ENCODE measurements at places on chromosomes 4 and X.

GRCh38 chr4:143282211-143282707, 54.4 kb upstream of the GAB1 start:
- no peak for DNase-seq

DNA sequence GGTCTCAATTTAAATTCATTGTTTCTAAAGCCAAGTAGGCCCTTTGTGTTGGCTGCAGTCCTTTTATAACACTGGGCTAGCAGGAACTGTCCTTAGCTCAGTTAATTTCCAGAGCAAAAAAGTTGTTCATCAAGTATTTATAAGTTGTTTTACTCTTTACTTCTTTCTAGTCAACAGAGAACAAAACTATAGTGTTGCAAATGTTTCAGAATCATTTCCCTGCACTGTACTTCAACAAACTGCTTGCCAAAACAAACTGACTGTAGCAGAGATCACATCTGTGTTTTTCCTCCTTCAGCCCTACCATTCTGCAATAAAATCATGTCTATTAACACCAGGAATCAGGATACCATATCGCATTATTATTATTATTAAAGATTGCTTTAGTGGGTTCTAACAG, 168.5 kb upstream of the SH3RF1 start:
- no peak for DNase-seq

DNA sequence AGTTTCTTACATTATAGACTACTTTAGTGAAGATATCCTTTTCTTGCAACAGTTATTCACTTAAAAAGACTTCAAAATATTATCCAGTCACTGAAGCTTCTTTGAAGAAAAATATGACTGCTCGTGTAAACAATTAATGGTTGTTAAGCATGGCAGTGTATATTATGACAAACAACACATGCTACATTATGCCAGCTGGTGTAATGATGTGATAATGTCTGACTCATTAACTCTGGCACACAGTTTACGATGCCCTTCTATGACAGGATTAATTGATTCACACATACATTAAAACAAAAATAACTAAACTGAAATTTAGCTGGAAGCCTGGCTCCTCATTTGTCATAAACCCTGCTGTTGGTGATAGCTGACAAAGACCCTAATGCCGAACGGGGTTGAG, 22.4 kb downstream of the GK2 start:
- DNase-seq: no peak

DNA sequence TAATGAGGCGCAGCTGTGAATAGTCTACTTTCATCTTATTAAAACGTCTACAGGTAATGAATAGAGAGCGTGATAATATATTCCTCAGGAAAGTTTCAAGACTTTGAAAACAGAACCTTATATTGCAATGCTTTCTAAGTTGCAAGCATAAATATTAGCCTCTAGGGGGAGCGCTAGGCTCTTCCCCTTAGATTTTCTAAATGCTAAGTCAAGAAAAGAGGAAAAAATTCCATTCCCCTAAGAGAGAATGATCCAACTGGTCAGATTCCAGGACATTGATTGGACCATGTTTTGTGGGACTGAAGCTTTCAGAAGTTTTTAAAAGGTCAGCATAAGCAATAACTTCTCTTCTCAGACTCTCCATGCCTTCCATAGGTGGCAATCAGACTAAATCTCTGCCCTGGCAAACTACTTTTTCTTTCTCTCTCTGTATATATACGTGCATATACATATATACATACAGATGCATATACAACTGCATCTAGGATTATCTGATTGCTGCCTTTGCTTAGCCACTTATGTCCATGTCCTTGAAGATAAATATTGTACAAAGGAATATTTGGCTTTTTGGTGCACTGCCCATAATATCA, 492.9 kb downstream of the INPP4B start:
- no peak for DNase-seq

DNA sequence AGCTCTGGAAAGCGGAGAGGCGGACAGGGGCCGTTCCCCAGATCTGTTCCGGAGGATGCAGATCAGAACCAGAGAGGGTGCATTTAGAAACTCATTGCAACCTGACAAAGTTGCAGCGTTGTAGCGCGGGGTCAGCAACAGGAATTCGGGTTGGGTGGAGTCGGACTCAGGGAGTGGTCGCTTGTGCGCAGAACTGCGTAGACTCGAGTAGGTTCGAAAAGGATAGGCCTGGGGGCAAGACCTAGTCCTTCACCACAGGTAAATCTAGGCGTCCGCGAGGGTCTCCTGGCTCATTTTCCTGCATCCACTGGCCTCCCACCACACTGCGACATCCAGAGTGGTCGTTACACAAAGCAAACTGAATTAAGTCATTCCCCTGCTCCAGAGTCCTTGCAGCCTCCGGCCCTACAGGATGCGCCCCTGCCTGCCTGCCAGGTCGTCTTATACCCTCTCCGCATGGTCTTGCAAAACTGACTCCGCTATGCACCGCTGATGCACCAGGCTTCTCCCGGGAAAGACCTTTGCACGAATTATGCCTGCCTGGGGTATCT, 4.7 kb upstream of the ZNF518B start:
- no peak for DNase-seq

DNA sequence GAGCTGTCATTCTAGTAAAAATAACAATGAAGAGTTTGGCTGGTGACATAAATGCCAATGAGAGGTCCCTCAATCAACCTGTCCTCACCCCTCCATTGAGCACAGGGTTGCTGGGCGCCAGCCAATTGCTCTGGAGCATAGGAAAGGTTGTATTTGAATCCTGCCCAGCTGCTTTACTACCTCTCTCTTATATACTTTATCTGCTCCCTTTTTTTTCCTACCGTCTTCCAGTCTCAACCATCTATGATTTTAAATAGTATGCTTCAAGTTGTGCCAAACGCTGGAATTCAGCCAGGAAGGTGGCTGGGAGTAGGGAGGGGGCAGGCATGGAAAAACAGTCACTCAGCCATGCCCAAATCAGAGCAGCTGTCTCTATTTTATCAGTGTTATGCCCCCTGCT, 153.8 kb downstream of the NR3C2 start:
- no peak for DNase-seq

DNA sequence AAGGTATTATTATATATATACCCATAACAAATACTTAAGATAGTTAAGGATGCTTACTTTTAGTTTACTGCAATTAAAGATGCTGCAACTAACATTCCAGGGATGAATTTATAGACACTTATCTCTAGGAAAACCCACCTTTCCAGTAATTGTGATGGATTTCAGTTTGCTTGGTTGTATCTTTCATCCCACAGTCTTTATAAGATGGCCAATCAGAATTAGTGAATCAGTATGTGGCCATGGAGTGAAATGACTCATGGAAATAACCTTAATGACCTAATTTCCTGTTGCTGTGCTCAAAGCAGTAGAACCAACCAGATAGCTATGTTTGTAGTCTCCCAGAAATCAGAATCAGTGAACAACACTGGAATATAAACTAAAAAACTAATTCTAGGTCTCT, 26.4 kb downstream of the MOSPD2 start:
- DNase-seq: no peak

DNA sequence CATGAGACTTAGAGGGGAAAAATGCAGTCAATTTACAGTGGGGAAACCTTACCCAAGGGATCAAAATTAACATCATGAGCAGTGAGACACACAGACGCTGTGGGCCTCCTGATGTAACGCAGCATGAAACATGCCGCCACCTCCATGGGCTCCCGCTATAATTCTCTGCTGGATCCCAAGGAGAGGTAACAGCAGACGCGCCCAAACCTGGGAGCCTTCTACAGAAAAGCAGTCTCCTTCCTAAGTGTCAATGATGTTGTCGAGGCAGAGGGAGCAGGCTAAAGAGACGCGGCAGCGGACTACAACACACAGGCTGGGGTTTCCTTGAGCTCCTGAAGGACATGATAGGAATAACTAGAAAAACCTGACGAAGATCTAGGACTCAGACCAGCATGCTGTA, 142.3 kb downstream of the AFAP1 start:
- DNase-seq: no peak

GRCh38 chr4:176406736-176407135, 87.0 kb downstream of the SPCS3 start:
- DNase-seq: no peak

DNA sequence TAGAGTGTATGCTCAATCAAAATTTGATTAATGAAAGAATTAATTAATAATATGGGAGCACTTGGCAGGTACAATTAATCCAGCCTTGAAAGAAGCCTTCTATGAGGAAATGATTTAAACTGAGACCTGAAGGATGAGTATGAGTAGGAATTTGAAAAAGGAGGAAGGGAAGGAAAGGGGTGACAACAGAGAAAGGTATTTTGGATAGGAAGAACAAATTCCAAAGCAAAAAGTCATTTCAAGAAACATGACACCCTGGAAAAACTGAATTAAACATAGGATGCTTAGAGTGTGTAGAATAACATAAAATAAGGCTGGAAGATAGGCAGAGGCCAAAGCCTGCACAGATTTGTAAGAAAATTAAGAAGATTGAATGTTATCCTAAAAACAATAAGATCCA, 29.6 kb downstream of the PHOX2B start:
- no peak for DNase-seq

GRCh38 chrX:86421771-86422170, 273.5 kb downstream of the DACH2 start:
- DNase-seq: no peak

DNA sequence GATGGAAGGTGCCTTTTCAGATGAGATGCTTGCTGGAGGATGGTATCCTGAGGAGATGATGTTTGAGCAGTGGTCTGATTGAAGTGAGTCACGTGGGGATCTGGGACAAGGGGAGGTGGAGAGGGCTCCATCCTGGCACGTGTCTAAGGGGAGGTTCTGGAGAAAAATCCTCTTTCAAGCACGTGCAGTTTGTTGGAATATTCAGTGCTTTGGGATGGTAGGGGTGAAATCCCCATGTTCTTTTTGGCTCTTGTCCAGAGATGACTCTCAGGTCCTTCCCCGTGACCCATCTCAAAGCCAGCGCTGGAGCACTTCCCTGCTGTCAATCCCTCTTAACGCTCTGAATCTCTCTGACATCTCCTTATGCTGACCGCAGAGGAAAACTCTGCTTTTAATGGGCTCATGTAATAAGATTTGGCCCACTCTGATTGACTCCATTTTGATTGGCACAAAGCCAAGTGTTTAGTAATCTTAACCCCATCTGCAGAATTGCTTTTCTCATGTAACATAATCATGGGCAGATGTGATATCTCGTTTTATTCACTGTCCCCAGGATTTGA, 10.8 kb upstream of the KLKB1 start:
- no peak for DNase-seq

GRCh38 chrX:119647552-119648420, 41.6 kb upstream of the NKRF start:
- no peak for DNase-seq

DNA sequence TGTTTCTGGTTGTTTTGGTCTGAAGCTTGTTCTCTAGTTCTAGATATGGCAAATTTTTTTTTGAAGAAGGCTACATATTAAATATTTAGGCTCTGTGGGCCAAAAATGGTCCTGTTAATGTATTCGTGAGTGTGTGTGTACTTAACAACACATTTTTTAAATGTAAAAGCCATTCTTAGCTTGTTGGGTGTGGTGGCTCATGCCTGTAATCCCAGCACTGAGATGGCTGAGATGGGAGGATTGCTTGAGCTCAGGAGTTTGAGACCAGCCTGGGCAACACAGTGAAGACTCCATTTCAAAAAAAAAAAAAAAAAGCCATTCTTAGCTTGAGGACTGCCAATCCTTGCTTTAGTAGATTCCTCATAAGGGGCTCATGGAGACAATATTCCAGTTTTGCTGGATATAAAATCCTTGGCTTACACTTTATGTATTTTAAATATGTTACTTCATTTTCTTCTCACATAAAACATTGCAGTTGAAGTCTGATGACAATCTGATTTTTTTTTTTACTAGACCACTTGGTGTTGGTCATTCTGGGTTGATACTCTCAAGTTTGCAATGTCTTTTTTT, 23.4 kb downstream of the NOCT start:
- DNase-seq: no peak

- no peak for DNase-seq
Observed at GRCh38 chrX:2874222-2875135, 45.7 kb downstream of the GYG2 start.

- DNase-seq: no peak
Observed at GRCh38 chrX:83934220-83934619, 73.3 kb downstream of the CYLC1 start.

- DNase-seq: no peak
Observed at GRCh38 chr4:15587649-15588048, 67.5 kb downstream of the FBXL5 start.

GRCh38 chr4:177562859-177563258, 120.6 kb upstream of the AGA start:
- no peak for DNase-seq

GRCh38 chr4:94887027-94887426, 129.3 kb downstream of the BMPR1B start:
- DNase-seq: no peak

GRCh38 chrX:136497556-136498052, at the start of gene HTATSF1:
Gene HTATSF1, plus strand, starts transcription at chrX:136497592. Its CDS starts 93 bp downstream, at chrX:136497685.
- DNase-seq: no peak

- no peak for DNase-seq
Observed at GRCh38 chr4:101711590-101712260, 78.8 kb upstream of the BANK1 start.

DNA sequence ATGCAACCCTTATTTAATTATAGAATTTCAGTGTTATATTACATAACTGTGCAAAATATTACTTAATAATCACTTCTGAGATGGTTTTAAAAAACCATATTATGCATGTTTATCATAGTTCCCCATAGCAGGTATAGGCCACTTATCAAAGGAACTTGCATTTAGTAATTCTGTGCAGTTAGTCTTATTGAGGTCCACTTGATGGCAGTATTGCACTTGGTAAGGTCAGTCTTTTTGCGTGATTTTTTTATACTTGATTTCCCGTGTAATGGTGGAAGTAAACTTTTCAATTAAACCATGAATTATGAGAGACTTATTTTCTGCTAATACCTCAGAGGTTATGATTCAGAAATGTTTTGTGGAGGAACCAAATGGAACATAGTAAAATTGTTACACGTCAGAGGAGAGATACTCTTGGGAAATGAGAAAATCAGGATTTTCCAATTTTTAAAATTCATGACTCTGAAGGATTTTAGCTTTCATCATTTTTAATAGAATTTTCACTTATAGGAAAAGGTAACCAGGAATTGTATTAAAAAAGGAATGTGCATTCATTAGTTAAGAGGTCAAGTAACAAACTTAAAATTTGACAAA, 230.0 kb downstream of the CCSER1 start:
- DNase-seq: no peak

- DNase-seq: no peak
Observed at GRCh38 chr4:5955201-5955821, 62.4 kb upstream of the CRMP1 start.

- no peak for DNase-seq
Observed at GRCh38 chrX:153590961-153591956, 7.7 kb downstream of the CCNQ start.

- DNase-seq: no peak
Observed at GRCh38 chrX:133392671-133393070, 22.6 kb downstream of the GPC4 start.

DNA sequence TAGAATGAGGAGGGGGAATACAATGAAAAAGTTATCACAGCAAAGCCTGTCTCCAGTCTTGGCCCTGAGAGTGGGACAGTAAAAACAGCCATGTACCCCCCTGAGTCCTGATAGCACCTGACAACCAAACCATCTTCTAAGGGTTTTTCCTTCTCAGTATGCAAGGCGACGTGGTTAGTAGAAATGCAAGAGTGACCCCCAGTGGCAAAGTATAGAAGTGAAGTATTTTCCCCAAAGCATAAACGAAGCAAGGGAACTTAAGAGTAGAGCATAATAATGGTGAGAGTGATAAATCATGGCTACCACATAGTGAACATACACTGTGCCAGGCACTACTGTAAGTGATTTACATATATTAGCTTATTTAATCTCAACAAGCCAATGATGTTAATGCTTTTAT, 52.8 kb downstream of the FAM47C start:
- DNase-seq: no peak

GRCh38 chr4:77994194-77994721, 62.9 kb upstream of the FRAS1 start:
- DNase-seq: peak; percentile 20
